Pericardium fibroblast (primary cell): ENCODE measurements at places on chromosomes 16 and 17. TPM values are rescaled to one million over a fixed set of nuclear protein-coding genes. Genes with fewer than 3 reads are reported as not detected.

Gene RASL10B
- total RNA-seq = 9.6 and 11.9 TPM in 2 replicates

Gene DRC3
- 0.26 and 0.70 TPM in 2 replicates for total RNA-seq

Gene IRX6
- total RNA-seq = not detected in 2 replicates

Gene ZG16
- total RNA-seq = not detected in 2 replicates

Gene CLDN7
- 0.17 and 1.3 TPM in 2 replicates for total RNA-seq
